Mesothelial cell of epicardium (in vitro differentiated cells): ENCODE measurements at places on chromosomes 6 and 20. TPM values are rescaled to one million over a fixed set of nuclear protein-coding genes. Genes with fewer than 3 reads are reported as not detected.

Gene ECI2
- total RNA-seq: 51.8 to 56.6 TPM (median 51.8 TPM) in 3 replicates

DNA sequence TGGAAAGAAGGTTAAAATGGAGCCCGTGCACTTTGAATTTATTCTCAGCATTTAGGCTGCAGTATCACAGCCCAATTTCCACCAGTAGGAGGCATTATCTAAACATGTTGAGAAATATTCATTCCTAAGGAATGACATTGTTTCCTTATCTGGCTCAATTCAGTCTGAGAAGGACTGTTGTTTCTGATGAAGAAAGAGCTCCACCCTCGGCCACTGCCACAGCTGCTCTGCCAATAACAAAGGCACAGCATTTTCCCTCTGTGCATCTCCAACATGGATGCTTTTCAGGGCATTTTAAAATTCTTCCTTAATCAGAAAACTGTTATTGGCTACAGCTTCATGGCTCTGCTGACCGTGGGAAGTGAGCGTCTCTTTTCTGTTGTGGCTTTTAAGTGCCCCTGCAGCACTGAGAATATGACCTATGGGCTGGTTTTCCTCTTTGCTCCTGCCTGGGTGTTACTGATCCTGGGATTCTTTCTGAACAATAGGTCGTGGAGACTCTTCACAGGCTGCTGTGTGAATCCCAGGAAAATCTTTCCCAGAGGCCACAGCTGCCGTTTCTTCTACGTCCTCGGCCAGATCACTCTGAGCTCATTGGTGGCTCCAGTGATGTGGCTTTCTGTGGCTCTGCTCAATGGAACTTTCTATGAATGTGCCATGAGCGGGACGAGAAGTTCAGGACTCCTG, at the start of gene CALHM5:
CALHM5 (plus strand) TSS at position 216 of the 687 bp plus-strand sequence; CDS start at position 274, 58 bp downstream.
- peak within 1 kb of the TSS; percentile 96 for H3K27ac ChIP-seq
- peaks cover 18% of the 10 kb centered on the region for H3K4me1 ChIP-seq
- DNase-seq: no peak
- no peaks in the 10 kb centered on the region for H3K27me3 ChIP-seq

GRCh38 chr6:69973763-69974162, 107.4 kb downstream of the COL19A1 start:
- no peaks in the 10 kb centered on the region for H3K36me3 ChIP-seq
- H3K27me3 ChIP-seq: no peaks in the 10 kb centered on the region
- H3K4me1 ChIP-seq: peaks cover 12% of the 10 kb centered on the region
- no peak overlapping the region for H3K27ac ChIP-seq
- no peak overlapping the region for H3K4me3 ChIP-seq
- no peak for DNase-seq

Gene RAD21L1
- total RNA-seq: not detected in 3 replicates

DNA sequence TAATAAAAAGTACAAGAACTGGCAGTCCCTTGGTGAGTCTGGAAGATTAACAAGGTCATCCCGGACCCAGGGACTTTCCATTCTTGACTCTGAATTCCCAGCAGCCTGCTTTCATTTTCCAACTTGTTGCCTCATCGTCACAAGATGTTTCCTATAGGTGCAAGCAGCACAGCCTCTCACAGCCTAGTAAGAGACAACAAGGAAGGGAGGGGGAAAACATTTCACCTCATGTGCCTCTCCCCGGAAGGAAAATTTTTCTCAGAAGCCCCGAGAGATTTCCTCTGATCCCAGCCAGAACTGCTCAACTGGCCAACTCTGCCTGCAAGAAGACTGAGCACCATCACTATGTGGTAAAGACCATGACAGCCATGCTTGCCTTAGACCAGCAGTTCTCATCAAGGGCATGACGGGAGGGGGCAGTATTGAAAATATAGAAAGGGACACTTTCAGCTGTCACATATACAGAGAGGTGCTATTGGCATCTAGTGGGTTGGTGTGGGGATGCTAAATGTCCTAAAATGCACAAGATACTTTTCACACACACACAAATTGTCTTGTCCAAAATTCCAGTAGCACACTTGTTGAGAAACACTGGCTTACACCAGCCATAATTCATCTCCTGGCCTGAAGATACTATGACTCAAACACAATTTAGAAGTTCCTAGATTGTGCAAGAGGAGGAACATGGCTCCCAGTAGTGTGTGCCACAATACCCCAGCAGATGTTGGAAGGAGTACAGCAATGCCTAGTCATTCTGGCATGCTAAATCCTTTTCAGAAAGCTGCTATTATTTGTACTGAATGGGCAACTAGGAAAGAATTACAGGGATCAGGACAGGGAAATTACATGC, 10.8 kb upstream of the WTAP start:
- H3K4me1 ChIP-seq: no peaks in the 10 kb centered on the region
- H3K4me3 ChIP-seq: no peak overlapping the region
- no peak for DNase-seq
- H3K27me3 ChIP-seq: no peaks in the 10 kb centered on the region

DNA sequence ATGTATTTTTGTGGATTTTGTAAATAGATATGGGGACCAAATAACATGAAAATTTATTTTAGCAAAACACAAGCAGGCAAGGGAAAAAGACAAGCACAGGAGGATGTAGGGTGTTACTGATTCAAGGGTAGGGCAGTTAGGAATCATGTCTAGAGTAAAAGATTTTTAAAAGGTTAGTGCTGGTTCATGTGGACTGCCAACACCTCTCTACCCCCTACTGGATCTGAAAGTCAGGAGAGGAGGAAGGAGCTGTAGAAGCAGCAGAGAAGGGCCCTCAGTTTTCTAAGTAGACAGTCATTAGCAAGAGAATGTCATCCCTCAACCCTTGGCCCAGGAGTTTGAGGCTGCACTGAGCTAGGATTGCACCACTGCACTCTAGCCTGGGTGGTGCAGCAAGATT, 95.2 kb downstream of the RREB1 start:
- H3K27me3 ChIP-seq: no peaks in the 10 kb centered on the region
- H3K4me1 ChIP-seq: peaks cover 15% of the 10 kb centered on the region
- DNase-seq: no peak
- no peak overlapping the region for H3K4me3 ChIP-seq
- peak overlapping the region; percentile 13 for H3K27ac ChIP-seq

DNA sequence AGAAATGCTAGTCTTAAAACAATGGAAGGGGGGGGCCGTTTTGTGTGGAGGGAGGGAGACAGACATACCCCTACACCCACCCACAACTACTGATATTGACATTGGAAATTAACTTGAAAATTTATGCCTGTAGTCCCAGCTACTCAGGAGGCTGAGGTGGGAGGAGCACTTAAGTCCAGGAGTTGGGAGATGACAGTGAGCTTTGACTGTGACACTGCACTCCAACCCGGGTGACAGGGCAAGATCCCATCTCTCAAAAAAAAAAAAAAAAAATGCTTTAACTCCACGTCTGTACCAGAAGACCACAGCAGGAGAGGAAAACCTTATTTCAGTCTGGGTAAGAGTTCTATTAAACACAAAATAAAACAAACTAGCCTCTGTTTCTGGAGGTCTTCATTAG, 2.2 kb downstream of the TBC1D20 start:
- H3K27me3 ChIP-seq: no peaks in the 10 kb centered on the region
- H3K4me1 ChIP-seq: peaks cover 35% of the 10 kb centered on the region
- H3K27ac ChIP-seq: peak overlapping the region; percentile 56
- peak overlapping the region; percentile 56 for H3K4me3 ChIP-seq

- H3K36me3 ChIP-seq: peaks cover 7% of the 10 kb centered on the region
- no peak overlapping the region for H3K4me3 ChIP-seq
- DNase-seq: no peak
- no peaks in the 10 kb centered on the region for H3K4me1 ChIP-seq
- no peaks in the 10 kb centered on the region for H3K27me3 ChIP-seq
- H3K27ac ChIP-seq: no peak overlapping the region
Observed at GRCh38 chr6:75183099-75183541, 22.7 kb downstream of the COL12A1 start.

- H3K27me3 ChIP-seq: no peaks in the 10 kb centered on the region
- H3K36me3 ChIP-seq: no peaks in the 10 kb centered on the region
- peaks cover 7% of the 10 kb centered on the region for H3K4me1 ChIP-seq
Observed at GRCh38 chr6:133632206-133632605, 256.7 kb upstream of the TCF21 start.

- DNase-seq: no peak
- H3K27ac ChIP-seq: no peak overlapping the region
- peaks cover 2% of the 10 kb centered on the region for H3K27me3 ChIP-seq
Observed at GRCh38 chr6:14722001-14722562, 523.8 kb upstream of the JARID2 start.

DNA sequence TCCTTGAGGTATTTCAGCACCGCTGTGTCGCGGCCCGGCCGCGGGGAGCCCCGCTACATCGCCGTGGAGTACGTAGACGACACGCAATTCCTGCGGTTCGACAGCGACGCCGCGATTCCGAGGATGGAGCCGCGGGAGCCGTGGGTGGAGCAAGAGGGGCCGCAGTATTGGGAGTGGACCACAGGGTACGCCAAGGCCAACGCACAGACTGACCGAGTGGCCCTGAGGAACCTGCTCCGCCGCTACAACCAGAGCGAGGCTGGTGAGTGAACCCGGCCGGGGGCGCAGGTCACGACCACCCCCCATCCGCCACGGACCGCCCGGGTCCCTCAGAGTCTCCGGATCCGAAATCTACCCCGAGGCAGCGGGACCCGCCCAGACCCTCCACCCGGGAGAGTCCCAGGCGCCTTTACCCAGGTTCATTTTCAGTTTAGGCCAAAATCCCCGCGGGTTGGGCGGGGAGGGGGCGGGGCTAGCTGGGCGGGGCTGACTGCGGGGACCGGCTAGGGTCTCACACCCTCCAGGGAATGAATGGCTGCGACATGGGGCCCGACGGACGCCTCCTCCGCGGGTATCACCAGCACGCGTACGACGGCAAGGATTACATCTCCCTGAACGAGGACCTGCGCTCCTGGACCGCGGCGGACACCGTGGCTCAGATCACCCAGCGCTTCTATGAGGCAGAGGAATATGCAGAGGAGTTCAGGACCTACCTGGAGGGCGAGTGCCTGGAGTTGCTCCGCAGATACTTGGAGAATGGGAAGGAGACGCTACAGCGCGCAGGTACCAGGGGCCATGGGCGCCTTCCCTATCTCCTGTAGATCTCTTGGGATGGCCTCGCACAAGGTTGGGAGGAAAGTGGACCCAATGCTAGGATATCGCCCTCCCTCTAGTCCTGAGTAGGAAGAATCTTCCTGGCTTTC, 693 bp downstream of the HLA-F start:
- peaks cover 85% of the 10 kb centered on the region for H3K27me3 ChIP-seq
- no peak for DNase-seq
- H3K4me3 ChIP-seq: peak overlapping the region; percentile 62
- no peaks in the 10 kb centered on the region for H3K4me1 ChIP-seq
- H3K36me3 ChIP-seq: no peaks in the 10 kb centered on the region

DNA sequence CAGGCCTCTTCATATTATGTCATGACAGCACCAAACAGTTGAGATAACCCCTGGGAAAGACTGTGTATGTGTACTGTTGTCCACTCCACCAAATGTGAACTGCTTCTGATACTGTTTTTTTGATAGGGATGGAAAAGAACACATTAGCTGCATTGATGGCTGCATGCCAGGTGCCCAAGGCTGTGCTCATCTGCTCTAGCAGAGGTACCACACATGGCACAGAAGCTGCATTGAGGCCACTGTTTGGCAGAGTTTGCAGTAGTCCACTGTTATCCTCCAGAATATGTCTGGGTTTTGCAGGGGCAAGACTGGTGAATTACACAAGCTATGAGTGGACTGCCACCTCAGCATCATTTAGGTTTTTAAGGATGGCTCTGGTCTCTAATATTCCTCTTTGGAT, 28.2 kb upstream of the ELMO2 start:
- no peaks in the 10 kb centered on the region for H3K4me1 ChIP-seq
- H3K27ac ChIP-seq: no peak overlapping the region
- DNase-seq: no peak
- no peak overlapping the region for H3K4me3 ChIP-seq

- peaks cover 72% of the 10 kb centered on the region for H3K27me3 ChIP-seq
- no peak overlapping the region for H3K4me3 ChIP-seq
- no peaks in the 10 kb centered on the region for H3K4me1 ChIP-seq
- no peak for DNase-seq
Observed at GRCh38 chr20:2616634-2617033, 35.8 kb upstream of the NOP56 start.

DNA sequence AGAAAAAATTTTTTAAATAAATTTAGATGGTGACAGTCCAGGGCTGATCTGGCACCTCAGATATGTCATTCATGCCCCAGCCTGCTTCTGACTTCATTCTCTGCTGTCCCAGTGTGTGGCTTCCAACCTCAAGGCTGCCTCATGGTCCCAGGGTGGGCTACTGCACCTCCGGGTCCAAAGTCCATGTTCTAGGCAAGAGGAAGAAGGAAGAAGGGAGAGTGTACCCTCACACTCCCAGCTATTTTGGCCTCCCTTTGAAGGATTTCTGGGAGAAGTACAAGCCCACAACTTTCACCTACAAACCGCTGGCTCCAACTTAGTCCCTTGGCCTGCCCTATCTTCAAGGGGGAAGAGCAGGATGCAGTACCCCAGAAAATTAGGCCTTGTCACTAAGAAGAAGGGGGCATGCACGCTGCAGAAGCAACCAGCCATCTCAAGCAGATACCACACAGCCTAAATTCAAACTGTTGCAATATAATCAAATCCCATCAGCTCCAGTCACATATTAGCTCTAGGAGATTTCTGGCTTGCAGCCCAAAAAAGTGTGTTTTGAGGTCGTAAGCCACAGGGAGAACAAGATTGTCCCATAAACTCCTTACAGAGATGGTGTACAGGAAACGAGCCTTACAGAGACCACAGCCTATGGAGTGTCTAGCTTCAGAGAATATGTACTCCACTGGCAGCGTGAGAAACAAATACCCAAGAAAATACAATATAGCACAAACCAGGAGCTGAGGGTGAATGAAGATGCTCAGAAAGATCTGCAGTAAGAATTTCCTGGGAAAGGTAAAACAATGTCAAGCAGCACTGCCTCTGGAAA, 906 bp upstream of the BTN3A2 start:
- no peak overlapping the region for H3K27ac ChIP-seq
- H3K4me3 ChIP-seq: no peak overlapping the region
- peaks cover 3% of the 10 kb centered on the region for H3K4me1 ChIP-seq
- no peaks in the 10 kb centered on the region for H3K27me3 ChIP-seq

DNA sequence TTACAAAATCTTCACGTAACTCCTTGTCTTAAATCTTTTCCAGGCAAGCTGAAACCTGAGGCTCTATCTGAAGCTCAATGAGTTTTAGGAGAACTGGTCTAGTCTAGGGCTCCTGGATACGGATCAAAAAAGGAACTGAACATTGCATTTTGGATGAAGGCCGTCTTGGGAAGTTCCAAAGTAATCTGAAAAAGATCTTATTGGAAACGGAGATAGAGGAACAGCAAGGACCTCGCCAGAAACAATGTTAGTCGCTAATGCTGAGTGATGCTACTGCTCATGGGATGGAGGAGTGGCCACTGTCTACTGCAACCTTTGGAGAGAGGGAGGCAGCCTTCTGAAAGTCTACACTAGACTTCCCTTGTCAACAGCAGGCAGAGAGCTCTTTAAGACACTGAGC, 91.4 kb upstream of the ATXN1 start:
- no peaks in the 10 kb centered on the region for H3K36me3 ChIP-seq
- H3K4me3 ChIP-seq: no peak overlapping the region
- peaks cover 33% of the 10 kb centered on the region for H3K4me1 ChIP-seq

Gene SIM1
- not detected in 3 replicates for total RNA-seq
